Skeletal muscle cell (primary cell): ENCODE measurements at places on chromosomes 13 and 19.

- no peak for DNase-seq
These were observed 7.1 kb downstream of the RAB11B start for GRCh38 chr19:8397271-8397670.

DNA sequence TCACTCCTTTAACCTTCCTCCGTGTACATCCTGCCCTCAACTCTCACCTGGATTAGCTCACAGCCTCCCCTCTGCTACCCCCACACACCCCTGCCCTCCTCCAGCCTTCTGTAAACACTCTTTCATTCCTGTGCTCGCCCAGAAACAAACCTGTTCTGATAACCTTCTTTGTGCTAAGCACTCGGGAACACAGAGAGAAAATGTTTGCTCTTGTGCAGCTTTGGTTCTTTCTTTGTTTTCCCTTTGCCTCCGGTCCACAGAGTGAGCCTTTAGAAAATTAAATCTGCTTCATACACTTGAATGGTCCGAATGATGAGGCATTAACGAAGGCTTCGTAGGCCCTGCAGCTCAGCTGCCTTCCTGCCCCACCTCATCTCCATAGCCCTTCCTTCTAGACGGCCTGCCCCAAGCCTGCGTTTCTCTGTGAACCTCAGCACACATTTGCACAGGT lies 6.6 kb upstream of the ZDHHC20 start:
- no peak for DNase-seq

- DNase-seq = peak; percentile 49
These were observed 68.7 kb downstream of the IPO5 start for GRCh38 chr13:98022210-98022609.

GRCh38 chr13:91123456-91124127 lies 223.9 kb upstream of the MIR17HG start:
- no peak for DNase-seq

DNA sequence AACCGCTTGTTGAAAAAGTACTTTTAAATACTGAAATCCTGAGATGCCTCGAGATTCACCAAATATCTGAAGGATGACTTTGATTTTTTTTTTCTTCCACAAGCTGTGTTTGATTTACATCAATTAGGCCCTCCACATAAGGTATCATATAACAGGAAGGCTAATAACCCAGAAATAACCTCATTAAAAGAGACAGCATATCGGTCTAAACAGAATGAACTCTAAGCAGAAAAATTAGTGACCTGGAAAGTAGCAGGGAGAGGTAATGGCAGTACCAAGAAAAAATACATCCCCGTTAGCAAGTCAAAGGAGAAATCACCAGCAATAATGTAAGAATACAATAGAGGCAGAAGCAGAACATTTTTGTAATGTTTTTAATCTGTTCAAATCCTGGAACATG lies 452.4 kb upstream of the TSHZ3 start:
- DNase-seq = no peak

DNA sequence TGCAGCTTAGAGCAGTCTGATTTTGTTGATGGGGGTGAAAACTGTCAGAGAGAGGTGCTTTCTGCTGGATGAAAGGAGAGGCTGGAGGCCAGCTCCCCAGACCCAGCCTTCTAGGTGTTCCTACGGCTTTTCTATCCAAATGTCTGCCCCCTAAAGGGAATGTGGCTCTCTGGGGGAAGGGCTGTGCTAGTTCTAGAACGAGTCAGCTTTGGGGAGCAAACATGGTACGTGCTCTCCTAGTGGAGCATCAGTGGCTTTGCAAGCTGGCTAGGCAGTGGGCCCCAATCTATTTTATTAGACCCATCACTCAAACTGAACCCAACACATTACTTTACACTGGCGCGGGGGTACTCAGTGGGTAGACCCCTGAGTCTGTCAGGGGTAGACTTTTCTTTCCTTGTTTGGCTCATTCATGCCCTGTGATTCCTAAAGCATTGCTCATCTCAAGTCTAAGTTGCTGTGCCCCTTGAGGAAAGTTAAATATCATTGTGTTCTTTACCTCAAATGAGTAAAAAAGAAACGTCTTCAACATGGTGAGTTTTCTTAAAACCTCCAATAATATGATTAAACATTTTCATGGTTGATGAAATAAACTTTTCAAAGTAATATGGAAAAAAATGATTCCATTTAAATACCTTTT lies 254.9 kb downstream of the DLEU7 start:
- DNase-seq = no peak

- DNase-seq = no peak
These were observed 52.7 kb downstream of the ATP11A start for GRCh38 chr13:112742583-112742982.

- no peak for DNase-seq
These were observed 7.3 kb downstream of the IRS2 start for GRCh38 chr13:109779074-109779473.

DNA sequence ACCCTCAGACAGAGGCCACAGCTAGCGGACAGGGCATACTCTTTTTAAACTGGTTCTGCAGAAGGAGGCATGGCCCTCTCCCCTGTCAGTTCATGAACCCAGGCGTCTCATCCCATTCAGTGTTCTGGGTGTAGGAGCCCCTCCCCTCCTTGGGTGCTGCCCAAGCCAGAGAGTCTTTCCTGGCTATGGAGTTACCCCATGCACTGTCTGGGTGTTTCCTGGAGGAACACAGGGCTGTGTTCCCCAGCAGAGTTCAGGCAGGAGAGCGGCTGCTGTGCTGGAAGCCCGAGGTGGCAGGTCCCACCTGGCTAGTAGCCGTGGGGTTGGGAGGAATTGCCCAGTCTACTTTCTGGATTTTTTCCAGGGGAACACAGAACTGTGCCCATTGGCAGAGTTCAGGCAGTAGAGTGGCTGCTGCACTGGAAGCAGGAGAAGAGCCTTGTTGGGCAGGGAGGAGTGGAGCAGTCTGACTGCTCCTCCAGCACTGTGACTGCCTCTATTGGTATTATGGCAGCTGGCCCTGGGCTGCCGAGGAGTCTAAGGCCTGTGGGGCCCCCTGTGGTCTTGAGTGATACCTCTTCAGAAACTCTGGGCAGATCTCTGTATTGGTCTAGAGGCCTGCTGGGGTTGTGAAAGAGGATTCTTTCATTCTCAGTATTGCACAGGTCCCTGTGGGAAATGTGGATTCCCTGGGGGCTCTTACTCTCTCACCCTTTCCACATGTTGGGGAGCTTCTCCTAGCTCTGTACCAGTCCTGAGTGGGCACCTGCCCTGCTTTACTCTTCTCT lies 168.3 kb downstream of the PCDH20 start:
- DNase-seq = no peak

DNA sequence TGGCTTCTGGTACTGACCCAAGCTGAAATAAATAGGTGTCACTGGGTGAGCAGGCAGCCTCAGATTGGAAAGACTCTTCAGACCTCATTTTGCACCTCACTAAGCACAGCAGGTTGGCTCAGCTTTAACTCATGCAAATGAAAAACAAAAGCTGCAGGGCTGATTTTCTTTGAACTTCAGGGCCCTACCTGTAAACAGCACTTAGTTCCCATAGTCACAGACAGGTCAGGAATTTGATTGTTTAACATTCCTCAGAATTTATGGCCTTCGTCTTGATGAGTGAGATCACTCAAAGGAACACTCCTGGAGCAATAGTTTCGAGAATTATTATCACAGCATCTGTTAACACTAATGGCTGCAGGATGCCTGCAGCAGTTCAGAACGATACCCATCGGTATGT lies 718.5 kb downstream of the EFNB2 start:
- DNase-seq = no peak

GRCh38 chr19:4172861-4173473 lies 9.4 kb downstream of the SIRT6 start:
- DNase-seq = no peak

GRCh38 chr13:32837973-32838927 lies 178.0 kb upstream of the KL start:
- DNase-seq = no peak

- DNase-seq = no peak
These were observed 9.9 kb upstream of the CCDC61 start for GRCh38 chr19:45985321-45985720.

- DNase-seq = no peak
These were observed 100.6 kb upstream of the FAM216B start for GRCh38 chr13:42680748-42681147.

GRCh38 chr13:109840201-109840892 lies 54.0 kb upstream of the IRS2 start:
- DNase-seq = peak; percentile 56

- DNase-seq = no peak
These were observed 615.5 kb upstream of the KLHL1 start for GRCh38 chr13:70723732-70724131.

DNA sequence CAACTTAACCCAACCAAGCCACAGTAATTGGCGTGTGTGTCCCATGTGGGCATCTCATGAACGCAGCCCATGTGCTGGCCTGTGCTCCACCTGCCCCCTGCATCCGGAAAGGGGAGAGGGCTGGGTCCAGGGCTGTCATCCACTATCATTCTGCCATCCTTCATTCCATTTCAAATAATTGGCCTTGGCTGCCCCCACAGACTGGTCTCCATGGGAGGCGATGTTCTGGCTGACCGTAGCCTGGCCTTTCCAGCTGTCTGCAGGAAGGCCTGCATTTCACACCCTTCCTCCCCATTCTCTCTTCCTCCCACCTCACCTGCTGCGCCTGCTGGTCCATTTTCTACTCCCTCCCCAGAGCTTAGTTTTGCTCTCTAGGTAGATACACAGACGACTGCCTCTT lies 442.8 kb downstream of the COG6 start:
- DNase-seq = no peak

- DNase-seq = no peak
These were observed 260.0 kb downstream of the KLF12 start for GRCh38 chr13:73873940-73874830.

DNA sequence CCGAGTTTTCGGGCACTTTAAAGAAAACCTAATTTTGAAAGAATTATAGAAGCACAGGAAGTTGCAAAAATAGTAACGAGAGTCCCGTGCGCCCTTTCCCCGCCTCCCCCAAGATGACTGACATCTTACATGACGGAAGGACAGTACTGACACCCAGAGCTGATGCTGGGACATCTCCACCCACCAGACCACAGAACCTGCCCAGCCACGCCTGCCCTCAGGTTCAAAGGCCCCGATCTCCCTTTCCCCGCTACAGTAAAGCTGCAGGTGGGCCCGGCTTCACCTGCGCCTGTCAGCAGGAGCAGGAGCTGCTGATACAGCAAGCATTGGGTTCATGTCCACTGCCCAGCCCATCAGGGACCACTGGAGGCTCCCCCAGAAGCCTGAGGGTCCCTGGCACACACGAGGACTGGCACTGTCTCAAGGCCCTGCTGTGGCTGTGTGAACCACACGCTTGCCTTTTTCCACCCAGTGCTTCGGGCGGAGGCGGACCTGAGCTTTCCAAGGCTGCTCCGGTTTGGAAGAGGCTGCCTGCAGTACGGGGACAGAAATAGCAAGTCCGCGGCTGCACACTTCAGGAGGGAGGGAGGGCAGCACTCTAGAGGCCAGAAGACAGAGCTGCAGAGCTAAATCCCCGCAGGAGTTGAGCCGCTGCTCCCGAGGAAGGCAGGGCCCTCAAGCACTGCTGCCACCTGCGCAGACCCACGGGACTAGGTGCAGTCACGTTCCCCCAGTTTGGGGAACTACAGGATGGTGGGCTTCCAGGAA lies 8.7 kb downstream of the MAP2K2 start:
- no peak for DNase-seq

- DNase-seq = peak; percentile 46
These were observed 12.1 kb downstream of the SERTM1 start for GRCh38 chr13:36685927-36686326.

GRCh38 chr13:87675851-87676250 lies 4.7 kb downstream of the SLITRK5 start:
- no peak for DNase-seq

DNA sequence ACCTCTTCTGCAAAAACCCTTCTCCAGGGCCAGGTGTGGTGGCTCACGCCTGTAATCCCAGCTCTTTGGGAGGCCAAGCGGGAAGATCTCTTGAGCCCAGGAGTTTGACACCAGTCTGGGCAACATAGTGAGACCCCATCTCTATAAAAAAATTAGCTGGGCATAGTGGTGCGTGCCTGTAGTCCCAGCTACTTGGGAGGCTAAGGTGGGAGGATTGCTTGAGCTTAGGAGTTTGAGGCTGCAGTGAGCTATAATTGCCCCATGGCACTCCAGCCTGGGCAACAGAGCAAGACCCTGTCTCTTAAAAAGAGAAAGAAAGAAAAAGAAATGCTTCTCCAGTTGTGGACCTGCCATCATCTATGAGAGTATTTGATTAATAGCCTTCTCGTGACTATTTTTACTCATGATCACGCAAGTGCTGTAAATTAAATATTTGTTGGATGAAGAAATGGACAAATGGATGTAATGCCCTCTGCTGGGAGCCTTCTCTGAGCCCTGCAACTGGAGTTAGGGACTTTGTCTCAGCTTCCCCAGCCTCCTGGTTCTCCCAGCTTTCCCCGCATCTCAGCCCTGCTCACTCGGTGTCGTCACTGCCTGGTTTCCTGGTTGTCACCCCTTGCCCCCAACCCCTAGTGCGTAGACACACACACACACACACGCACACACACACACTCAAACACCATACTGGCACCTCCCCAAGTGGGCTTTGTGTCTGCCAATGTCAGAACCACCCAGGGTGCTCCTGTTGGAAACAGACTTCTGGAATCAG lies 12.2 kb downstream of the WIZ start:
- DNase-seq = no peak

DNA sequence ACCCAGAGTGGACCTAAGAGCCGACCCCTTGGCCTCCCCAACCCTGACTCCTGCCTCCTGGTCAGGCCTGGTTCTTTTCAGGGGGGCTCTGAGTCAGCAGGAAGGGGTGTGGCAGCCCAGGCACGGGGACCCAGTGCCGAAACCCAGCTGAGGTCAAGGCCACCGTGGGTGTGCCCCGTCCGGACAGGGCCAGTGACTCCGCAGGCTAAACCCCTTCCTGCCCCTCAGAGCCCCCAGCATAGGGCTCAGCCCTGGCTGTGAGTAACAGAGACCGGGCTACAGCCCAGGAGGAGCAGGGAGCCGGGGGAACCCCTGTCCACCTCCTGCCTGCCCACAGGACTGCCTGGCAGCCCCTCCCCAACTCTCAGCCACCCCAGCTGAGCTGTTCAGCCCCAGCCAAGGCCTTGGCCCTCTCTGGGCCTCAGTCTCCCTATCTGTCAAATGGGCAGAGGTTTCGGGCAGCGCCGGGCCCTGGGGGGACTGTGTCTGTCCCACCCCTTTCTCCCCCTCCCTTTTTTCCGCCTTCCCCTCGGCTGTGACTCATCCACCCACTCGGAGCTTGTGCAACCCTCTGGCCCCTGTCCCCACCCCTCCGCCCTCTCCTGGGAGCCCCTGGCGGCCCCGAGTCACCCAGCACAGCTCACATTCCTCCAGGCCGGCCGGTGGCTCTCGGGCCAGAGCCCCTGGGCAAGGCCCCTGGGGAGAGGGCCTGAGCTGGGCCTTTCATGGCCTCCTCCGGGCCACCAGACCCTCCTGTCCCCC lies 8.6 kb downstream of the ZBTB7A start:
- DNase-seq = peak; percentile 52

DNA sequence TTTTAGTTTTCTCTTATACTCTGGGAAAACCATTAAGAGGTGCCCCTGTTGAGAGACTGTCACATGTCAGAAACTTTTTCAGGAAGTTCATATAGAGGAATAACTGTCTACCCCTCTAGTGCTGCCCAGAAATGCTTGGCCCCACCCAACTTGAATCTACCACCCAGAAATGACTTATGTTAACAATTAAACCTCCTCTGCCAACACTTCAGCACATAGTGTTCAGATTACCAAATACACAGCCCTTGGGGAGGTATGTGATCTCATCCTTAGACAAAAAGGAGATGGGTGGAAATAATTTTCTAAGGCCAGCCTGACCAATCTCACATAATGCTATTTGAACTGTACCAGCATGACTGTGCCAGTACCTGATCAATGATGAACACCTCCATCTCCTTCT lies 35.6 kb downstream of the CCDC169 start:
- DNase-seq = peak; percentile 80

- no peak for DNase-seq
These were observed 738 bp downstream of the DMWD start for GRCh38 chr19:45791744-45792469.
